ENCODE measurements at places on chromosomes 11 and 22.
A peak's percentile ranks its signal among the peaks of the same experiment; 100 is the strongest.

GRCh38 chr22:30358541-30358940 is 1.7 kb downstream of the CCDC157 start:
- no peak for DNase-seq

DNA sequence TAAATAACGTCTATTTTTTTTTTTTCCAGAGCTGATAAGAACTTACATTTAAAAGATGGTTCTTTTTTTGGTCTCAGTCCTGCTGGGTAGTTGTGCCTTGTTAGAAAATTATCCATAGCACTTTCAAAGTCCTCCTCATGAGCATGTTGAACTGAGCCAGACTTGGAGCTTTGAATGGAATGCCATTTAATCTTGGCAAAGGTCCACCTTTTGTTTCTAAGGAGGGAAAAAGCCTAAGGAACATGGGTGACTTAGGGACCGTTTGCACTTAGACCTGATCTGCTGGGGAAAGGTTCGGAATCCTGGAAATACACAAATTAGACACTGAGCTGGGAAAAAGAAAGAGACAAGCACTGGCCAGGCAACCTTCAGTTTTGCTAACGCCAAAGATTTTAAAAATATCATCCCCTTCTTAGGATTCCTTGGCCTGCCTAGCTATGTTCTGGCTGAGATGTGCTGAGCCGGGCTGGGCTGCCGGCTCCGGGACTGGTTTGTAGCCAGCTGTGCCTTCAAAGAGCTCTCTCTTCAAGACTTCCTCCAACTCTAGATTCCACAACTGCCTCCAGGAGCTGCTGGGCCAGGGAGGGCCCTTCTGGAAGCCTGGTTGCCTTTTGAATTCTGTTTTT is 67.4 kb downstream of the ENDOD1 start:
- no peak for DNase-seq

DNA sequence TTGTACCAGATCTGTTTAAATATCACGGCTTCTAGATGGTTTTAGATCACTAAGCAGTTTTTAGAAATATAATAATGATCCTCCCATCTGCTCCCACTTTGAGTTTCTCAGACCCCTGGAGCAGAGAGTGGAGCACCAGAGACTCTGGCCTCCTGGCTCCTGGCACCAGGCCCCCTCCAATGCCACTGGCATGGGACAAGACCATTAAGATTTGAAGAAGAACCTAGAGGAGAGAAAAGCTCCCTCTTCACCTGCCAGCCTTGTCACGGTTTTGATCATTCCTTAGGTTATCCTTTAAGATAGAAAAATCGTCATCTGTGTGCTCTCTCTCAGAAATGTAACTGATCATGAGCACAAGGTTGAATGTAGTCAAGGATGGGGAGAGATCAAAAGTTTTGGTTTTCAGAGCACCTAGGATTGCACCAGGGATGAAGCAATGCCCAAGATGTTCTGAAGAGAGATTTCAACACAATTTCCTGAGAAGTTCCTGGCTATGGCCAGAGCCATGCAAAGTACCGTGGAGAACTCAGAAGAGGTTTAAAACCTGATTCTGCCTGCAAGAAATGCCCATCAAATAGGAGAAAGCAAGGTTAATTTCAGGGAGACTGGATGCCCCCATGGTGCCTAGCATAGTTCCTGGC is 22.2 kb downstream of the IL10RA start:
- DNase-seq = no peak

DNA sequence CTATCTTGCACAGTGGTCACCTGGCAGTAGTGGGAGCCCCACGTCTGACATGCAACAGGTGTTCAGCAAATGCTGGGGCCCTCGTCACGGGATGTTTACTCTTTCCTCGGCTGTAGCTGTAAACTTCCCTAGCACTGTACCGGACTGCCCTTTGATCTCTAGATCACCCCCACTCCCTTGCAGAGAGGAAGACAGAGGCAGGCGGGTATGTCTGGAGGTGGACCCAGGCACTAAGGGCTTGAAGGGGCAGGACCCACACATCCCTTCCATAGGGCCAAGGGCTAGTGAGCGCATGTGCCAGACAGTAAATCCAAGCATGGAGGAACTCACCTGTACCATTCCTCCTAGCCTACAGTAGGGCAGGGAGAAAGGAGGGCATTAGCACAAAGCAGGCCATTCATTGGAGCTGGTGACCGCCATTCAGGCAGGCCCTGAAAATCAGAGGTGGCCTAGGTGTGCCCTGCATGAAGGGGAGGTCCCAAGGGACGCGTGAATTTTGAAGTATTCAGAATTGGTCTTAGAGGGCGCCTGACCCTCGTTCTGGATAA is 1.9 kb upstream of the SMTN start:
- DNase-seq = no peak

GRCh38 chr11:76736773-76737495 is 46.2 kb upstream of the TSKU start:
- no peak for DNase-seq

GRCh38 chr11:45605051-45605450 is 60.4 kb downstream of the CHST1 start:
- DNase-seq = no peak

GRCh38 chr11:21556926-21557325 is 636.0 kb upstream of the ANO5 start:
- DNase-seq = no peak

- no peak for DNase-seq
Observed at GRCh38 chr11:44633641-44634040, 68.2 kb downstream of the CD82 start.

DNA sequence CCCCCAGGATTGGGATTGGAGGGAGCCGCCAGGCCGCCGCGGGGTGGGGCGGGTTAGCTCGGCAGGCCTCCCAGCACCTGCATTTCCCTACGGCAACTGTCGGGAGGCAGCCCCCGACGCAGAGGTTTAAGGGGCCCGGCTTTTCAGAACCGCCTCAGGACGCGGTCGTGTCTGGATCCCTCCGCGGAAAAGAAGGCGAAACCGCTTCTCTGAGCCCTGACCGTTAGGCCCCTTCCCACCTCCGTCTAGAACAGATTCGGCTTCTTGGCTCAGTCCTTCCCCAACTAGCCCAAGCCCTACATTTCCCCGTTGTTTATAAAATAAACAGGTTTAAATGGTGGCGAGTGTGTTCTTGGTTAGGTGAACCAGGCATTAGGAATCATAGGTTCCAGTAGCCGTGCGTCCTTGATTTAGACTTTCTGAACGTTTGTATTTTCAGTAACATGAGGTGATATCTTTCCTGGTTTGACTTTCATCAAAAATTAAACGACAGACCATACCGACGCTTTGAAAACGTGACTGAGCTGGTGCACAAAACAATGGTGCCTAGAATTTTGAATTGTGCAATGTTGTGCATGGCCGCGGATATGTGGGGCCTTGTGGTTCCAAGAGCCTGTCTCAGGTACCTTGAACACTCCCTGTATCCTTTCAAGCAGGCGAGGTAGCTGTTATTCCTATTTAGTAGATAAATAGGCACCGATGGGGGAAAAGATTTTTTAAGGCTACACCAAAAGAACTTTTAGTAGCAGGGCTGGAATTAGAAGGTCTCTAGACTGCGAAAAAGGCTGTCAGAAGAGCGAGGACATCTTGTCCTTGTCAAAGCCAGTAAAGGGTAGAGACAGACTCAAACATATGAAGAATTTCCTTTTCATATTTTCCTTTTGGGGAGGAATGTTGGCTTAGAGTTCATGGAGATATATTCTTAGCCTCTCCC is 1.2 kb upstream of the HSPA8 start:
- DNase-seq = no peak

- DNase-seq = no peak
Observed at GRCh38 chr11:95266751-95267374, 35.9 kb upstream of the SESN3 start.

- no peak for DNase-seq
Observed at GRCh38 chr22:43750751-43751150, 61.4 kb downstream of the EFCAB6 start.

DNA sequence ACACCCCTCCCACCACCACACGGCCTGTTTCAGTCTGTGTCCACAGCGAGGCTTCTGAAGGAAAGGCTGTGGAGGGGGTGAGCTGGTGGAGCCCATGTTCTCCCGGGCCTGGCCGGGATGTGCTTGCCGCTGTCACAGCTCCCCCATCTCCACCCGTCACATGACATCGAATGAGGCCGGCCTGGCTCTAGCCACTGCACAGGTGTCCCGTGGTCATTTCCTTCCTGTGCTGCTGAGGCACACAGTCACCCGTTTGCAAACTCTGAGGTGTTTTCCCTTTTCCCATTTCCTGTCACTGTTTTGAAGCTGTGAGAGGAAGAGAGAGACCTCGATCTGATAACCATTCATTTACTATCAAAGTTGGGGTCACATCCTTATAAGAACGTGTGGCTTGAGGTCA is 55.7 kb upstream of the CLDN5 start:
- DNase-seq = no peak

DNA sequence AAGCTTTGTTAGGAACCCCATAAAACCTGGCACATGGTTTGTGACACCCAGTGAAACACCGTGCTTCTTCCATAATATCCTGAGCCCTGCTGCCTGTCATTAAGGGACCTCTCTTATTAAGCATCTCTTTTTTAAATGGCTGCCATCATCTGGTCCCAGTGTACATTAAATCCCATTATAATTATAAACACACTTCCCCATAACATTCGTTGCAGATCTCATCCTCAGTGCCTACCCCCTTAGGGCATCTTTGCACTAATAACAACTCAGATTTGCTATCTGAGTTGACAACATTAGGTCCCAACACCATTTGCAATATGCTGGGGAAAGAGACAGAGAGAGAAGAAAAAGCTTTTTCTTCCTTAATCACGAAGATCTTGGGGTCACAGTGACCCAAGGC is 4.7 kb upstream of the ZBTB16 start:
- no peak for DNase-seq

GRCh38 chr11:93122535-93123235 is 75.1 kb downstream of the SLC36A4 start:
- no peak for DNase-seq

DNA sequence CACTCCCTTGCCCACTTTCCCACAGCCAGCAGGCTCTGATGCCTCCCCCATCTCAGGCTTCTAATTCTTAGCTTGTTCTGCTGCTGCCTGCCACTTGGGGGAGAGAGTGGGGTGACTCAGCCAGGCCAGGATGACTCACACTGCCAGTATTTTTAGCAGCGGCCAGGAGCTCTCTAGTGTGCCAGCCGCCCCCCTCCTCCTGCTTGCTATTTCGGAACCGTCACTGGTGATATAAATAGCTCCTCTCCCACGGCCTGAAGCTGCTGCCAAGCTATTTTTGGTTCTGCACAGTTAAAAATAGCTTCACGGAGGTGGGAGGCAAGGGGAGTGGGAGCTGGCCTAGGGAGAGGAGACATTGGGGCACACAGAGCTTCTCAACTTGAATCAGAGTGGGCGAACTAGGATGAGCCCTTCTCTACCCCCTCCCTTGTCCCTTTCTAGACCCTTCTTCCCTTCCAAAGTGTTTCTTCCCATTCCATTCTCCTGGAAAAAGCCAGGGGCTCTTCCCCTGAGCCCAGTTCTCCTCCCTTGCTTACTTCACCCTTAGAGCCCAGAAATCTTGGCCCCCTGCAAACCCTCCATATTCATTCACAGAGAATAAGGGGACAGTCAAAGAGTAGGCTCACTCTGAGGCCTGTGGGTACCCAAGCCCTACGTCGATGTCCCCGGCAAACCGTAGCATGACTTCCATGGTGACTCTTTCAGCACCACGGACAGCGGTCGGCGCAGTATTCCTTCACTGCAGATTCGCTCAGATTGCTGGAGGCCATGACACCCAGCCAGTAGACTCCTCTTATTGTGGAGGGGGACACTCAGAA is 2.5 kb upstream of the NPAS4 start:
- DNase-seq = peak; percentile 37

- no peak for DNase-seq
Observed at GRCh38 chr11:31922450-31922849, 111.3 kb upstream of the PAX6 start.
